Activated CD4-positive, alpha-beta T cell treated with anti-CD3 and anti-CD28 coated beads for 36 hours (primary cell): ENCODE measurements at places on chromosomes 7 and 10.

GRCh38 chr7:134813663-134814396 lies 34.4 kb downstream of the CALD1 start:
- no peak overlapping the region for H3K4me3 ChIP-seq
- no peak for DNase-seq
- H3K27ac ChIP-seq: no peak overlapping the region
- no peaks in the 10 kb centered on the region for H3K4me1 ChIP-seq

DNA sequence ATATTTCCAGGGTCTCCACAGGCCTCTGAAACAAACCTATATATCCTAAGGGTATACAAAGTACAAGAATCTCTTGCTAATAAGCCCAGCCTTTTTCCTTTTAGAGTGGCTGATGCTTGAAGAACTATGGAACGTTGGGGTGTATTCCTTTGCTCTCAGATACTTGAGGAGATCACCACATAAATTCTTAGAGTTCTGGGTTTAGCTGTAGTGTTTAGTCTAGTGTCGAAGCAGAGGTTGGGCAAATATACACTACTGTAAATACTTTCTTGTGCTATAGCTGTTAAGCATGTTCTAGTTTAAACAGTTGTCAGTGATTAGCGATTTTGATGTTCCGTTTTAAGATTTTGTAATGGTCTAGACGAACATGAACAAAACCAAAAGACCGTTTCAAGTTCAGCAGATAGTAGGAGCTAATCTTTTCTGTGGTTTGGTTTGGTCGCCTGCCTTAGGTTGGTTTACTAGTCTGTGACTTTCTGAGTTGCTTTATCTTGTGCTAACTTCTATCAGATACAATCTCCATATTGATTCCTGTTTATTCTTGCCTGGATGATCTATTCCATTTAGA lies 229.6 kb downstream of the NSUN6 start:
- H3K4me3 ChIP-seq: no peak overlapping the region
- H3K27ac ChIP-seq: no peak overlapping the region
- no peaks in the 10 kb centered on the region for H3K4me1 ChIP-seq
- no peak for DNase-seq

DNA sequence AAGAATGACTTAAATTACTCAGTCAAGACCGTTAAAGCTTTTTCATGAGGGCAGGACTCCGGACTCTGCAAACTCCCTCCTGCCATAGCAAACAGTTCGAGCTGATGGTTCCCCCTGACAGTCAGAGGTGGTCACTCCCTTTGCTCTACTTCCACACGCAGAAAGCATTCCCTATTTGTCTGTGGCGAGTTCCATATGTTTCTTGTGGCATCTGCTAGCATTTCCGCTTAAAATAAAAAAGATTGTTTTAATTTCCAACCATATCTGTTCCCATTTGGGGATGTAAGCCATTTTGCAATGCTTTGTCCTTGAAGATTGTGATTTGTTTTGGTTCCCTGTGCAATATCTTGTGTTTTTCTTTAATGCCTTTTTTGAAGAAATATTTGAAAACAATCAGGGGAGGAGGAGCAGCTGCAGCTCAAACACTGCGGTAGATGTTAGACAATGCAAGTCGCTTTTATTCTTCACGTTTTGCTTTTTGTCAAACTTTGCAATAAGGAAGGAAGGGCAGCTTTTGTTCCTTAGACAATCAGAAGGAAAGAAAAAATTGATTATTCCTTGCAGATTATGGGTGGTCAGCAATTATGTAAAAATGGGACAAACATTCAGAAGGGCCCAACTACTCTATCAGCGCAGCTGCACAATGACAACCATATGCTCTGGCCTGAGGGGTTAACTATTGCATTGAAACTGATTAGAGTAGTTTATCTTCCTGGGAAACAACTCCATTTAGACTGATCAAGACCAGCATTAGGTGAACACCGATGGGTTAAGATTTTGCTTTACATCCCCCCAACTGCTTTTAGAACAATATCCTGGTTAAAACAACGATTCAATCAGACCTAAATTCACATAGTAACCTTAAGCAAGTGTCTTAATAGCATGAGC lies 425.8 kb upstream of the NRP1 start:
- no peaks in the 10 kb centered on the region for H3K36me3 ChIP-seq
- no peak for DNase-seq
- H3K27ac ChIP-seq: no peak overlapping the region
- no peaks in the 10 kb centered on the region for H3K4me1 ChIP-seq
- H3K27me3 ChIP-seq: no peaks in the 10 kb centered on the region

DNA sequence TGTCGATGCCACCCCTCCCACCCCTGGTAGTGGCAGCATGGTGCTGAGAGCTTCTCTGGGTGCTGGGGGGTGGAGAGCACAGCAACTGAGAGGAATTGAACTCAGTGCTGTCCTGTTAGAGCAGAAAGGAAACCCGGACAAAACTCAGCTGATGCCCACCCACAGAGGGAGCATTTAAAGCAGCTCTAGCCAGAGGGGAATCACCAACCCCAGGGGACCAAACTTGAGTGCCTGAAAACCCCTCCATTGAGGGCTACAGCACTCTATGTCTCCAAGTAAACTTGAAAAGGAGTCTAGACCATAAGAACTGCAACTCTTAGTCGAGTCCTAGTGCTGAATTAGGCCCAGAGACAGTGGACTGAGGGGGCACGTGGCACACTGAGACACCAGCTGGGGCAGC lies 16.8 kb upstream of the FOXI2 start:
- H3K4me1 ChIP-seq: no peaks in the 10 kb centered on the region
- H3K27ac ChIP-seq: no peak overlapping the region
- H3K36me3 ChIP-seq: no peaks in the 10 kb centered on the region

DNA sequence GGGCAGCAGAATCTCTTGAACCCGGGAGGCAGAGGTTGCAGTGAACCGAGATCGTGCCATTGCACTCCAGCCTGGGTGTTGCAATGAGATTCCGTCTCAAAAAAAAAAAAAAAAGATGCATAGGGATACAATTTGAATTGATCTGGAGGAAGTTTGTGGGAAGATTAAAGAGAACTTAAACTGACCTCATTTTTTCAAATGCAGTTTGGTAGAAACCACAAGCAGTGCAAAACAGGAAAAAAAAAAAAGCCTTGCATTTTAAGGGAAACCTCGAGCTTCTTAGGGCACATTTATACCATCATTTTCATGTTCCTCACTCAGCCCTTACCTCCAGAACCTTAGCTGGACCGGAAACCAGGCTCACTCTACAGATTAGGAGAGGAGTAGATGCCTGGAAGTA lies 2.8 kb downstream of the KCTD7 start:
- DNase-seq: no peak
- peaks cover 9% of the 10 kb centered on the region for H3K36me3 ChIP-seq
- peak overlapping the region; percentile 68 for H3K27ac ChIP-seq
- H3K4me3 ChIP-seq: peak overlapping the region; percentile 4
- H3K4me1 ChIP-seq: peaks cover 57% of the 10 kb centered on the region

- DNase-seq: no peak
- no peaks in the 10 kb centered on the region for H3K4me1 ChIP-seq
- H3K27me3 ChIP-seq: peaks cover 3% of the 10 kb centered on the region
Measured at GRCh38 chr10:21285742-21286331, 239.6 kb downstream of the SKIDA1 start.

- H3K4me1 ChIP-seq: no peaks in the 10 kb centered on the region
- H3K4me3 ChIP-seq: no peak overlapping the region
- no peak overlapping the region for H3K27ac ChIP-seq
- H3K27me3 ChIP-seq: no peaks in the 10 kb centered on the region
- no peaks in the 10 kb centered on the region for H3K36me3 ChIP-seq
Measured at GRCh38 chr7:123198668-123199652, 809 bp downstream of the SLC13A1 start.

- no peak overlapping the region for H3K27ac ChIP-seq
- no peaks in the 10 kb centered on the region for H3K36me3 ChIP-seq
- DNase-seq: no peak
- H3K4me1 ChIP-seq: no peaks in the 10 kb centered on the region
- no peak overlapping the region for H3K4me3 ChIP-seq
Measured at GRCh38 chr10:100141446-100142087, 44.3 kb downstream of the ERLIN1 start.

GRCh38 chr7:127187740-127188139 lies 65.0 kb downstream of the GRM8 start:
- no peak overlapping the region for H3K27ac ChIP-seq
- H3K4me1 ChIP-seq: peaks cover 17% of the 10 kb centered on the region
- no peaks in the 10 kb centered on the region for H3K36me3 ChIP-seq
- H3K27me3 ChIP-seq: peaks cover 23% of the 10 kb centered on the region

- no peaks in the 10 kb centered on the region for H3K27me3 ChIP-seq
- H3K36me3 ChIP-seq: peaks cover 39% of the 10 kb centered on the region
- peaks cover 18% of the 10 kb centered on the region for H3K4me1 ChIP-seq
- no peak overlapping the region for H3K27ac ChIP-seq
Measured at GRCh38 chr10:5453749-5454489, 41.6 kb downstream of the NET1 start.

DNA sequence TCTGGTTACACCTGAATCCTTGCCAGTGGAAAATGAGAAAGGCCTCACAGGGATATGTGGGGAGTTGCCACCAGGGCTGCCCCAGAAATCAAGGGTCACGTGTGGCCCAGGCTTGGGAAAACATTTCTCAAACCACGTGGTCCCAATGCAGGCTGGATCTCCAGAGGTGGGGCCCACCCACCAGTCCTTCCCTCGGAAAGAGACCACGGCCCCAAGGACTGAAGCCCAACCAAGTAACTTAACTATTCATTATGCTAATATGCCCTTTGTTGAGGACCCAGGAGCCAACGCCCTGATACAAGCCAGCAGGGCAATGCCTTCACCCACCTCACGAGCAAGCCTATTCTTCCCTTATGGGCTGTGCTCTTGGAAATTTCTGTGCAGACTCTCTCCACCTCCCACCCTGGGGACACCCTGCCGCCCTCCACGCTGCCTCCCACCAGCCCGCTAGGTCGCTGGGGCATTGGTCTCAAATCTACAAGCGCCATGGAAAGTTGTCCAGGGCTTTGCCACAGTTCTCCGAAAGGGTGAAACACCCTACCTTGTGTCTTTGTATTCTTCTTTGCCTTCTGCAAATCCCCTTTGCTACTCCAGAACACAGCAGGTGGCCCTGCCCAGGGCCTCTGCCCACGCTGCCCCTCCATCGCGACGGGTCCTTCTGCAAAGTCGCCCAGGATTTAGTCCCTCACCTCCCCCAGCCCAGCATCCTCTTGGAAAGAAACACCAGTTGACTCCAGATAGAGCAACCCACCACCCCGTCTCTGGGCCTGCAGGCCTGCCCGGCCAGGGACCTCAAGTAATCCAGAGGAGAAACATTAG lies 8.8 kb downstream of the TNS3 start:
- H3K27me3 ChIP-seq: peaks cover 4% of the 10 kb centered on the region
- no peak overlapping the region for H3K27ac ChIP-seq
- H3K4me3 ChIP-seq: no peak overlapping the region
- H3K4me1 ChIP-seq: no peaks in the 10 kb centered on the region
- H3K36me3 ChIP-seq: no peaks in the 10 kb centered on the region
- DNase-seq: no peak

DNA sequence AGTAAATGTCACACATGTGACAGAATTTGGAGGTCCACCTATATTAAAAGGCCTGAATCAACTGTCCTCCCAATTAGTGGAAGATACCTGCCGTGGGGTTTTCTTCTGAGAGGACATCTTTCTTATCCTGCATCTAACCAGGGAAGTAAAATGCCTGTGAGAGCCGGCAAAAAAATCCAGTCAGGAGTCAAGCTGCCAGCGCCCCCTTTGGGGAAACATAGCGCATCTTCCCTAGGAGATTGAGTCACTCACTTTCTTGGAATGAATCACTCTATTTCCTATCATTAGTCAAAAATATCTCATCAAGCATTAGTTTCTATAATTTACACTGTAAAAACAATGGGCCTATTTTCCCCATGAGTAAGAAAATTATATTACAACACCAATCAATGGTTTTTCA lies 66.4 kb upstream of the ANK3 start:
- peaks cover 35% of the 10 kb centered on the region for H3K4me1 ChIP-seq
- H3K4me3 ChIP-seq: no peak overlapping the region
- H3K27ac ChIP-seq: no peak overlapping the region
- no peaks in the 10 kb centered on the region for H3K27me3 ChIP-seq
- no peak for DNase-seq

- H3K4me1 ChIP-seq: peaks cover 12% of the 10 kb centered on the region
- peaks cover 2% of the 10 kb centered on the region for H3K27me3 ChIP-seq
- H3K36me3 ChIP-seq: no peaks in the 10 kb centered on the region
- no peak for DNase-seq
- no peak overlapping the region for H3K27ac ChIP-seq
- H3K4me3 ChIP-seq: no peak overlapping the region
Measured at GRCh38 chr10:4117604-4118003, 332.6 kb upstream of the KLF6 start.

GRCh38 chr10:64732372-64732957 lies 1211.3 kb downstream of the REEP3 start:
- H3K27ac ChIP-seq: no peak overlapping the region
- no peaks in the 10 kb centered on the region for H3K27me3 ChIP-seq
- DNase-seq: no peak
- H3K4me3 ChIP-seq: no peak overlapping the region
- no peaks in the 10 kb centered on the region for H3K4me1 ChIP-seq

DNA sequence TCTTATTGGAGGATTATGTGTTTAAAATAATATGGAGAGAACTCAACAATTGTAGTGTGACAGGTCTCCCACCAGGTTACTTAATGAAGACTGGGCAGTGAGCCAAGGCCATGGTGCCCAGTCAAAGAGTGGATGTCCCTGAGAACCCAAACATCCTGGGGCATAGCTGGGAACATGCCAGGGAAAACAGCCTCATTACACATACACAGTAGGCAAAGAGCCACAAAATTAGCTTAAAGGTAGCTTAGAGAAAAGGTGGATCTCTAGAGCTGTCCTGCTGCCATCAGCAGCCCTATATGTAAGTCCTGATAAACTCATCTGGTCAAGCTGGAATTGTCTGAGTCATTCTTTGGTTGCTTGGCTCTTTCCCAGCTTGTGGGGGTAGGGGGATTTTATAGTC lies 287.8 kb downstream of the PHF14 start:
- H3K27ac ChIP-seq: no peak overlapping the region
- H3K36me3 ChIP-seq: no peaks in the 10 kb centered on the region
- H3K27me3 ChIP-seq: peaks cover 10% of the 10 kb centered on the region
- no peak overlapping the region for H3K4me3 ChIP-seq
- no peaks in the 10 kb centered on the region for H3K4me1 ChIP-seq

DNA sequence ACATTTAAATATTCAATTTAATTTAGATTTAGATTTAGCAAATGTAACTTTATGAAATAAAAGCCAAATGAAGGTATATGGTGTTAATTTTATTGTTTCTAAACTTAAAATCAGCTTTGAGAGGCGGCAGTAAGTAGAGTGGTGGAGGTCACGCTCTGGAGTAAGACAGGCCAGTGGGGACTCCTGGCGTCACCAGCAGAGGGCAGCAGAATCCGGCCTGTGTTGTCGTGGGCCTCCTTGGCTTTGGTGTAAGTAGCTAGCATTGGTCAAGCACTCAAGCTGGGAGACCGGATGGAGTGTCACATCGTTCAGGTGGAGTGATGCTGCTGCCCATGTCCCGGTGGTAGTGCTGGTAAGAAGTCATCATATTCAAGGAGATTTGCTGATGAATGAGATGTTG lies 98.7 kb upstream of the DNAJB6 start:
- H3K4me3 ChIP-seq: no peak overlapping the region
- DNase-seq: no peak
- H3K27ac ChIP-seq: no peak overlapping the region
- peaks cover 3% of the 10 kb centered on the region for H3K4me1 ChIP-seq
- H3K27me3 ChIP-seq: no peaks in the 10 kb centered on the region
- H3K36me3 ChIP-seq: peaks cover 50% of the 10 kb centered on the region
